ENCODE measurements at places on chromosomes 5 and 9.

DNA sequence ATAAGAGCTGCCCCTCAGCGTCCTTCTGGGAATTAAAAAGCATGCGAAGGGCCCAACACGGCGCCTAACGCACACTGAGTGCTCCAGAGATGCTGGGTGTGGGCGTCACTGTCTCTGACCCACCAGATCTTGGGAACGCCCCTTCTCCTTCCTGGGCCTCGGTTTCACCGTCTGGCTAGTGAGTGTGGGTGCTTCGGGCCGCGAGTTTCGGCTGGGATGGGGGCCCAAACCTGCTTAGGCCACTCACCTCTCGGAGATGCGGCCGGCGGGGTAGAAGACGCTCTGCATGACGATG, 3.7 kb downstream of the PIP5KL1 start:
- no peak for DNase-seq

DNA sequence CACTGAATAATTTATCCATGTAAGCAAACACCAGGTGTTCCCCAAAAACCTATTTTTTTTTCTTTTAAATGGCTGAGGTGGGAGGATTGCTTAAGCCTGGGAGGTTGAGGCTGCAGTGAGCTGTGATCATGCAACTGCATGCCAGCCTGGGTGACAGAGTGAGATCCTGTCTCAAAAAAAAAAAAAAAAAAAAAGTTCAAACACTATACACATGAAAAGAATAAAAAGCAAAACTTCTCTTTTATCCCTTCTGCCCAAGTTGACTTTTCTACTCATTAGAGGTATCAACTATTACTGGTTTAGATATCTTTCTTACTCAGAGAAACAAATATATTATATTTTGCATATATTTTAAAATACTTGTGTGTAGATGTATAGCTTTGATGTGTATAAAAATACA, 17.8 kb downstream of the DCTN4 start:
- DNase-seq: no peak

- DNase-seq: no peak
These were observed 140.7 kb downstream of the MTX3 start for GRCh38 chr5:79850316-79850822.

- no peak for DNase-seq
These were observed 121.6 kb downstream of the TLR4 start for GRCh38 chr9:117825609-117826347.

DNA sequence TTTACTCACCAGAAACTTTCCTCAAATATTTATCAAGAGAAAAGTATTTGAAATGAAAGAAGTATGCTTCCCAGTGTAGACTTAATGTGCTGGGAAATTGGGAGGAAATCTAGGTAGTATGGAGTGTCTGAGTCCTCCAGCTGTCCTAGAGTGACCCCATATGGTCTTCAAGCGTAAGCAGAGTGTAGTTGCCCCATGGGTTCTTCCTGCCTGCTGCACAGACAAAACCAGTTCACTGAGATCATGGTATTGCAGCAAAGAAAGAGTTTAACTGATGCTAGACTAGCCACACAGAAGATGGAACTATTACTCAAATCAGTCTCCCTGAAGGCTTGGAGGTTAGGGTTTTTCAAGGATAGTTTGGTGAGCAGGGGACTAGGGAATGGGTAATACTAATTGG, 114.9 kb upstream of the PRLR start:
- no peak for DNase-seq

GRCh38 chr9:37187713-37188439, 67.5 kb downstream of the ZCCHC7 start:
- DNase-seq: no peak

DNA sequence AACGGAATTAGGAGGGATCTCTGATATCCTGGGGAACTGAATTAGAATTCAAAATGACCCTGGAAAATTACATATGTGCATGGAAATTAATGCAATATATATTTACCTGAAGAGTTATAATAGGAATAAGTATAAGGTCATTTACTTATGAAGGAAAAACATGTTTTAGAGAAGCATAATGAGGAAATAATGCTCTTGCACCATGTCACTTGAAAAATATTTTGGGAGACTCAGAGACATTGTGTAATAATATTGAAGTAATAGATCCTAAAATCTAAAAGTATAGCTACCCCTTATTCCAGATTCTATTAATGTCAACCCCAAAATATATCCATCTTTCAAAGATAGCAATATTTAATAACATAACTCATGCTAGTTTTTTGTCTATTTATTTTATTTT, 28.4 kb downstream of the SPZ1 start:
- DNase-seq: no peak

DNA sequence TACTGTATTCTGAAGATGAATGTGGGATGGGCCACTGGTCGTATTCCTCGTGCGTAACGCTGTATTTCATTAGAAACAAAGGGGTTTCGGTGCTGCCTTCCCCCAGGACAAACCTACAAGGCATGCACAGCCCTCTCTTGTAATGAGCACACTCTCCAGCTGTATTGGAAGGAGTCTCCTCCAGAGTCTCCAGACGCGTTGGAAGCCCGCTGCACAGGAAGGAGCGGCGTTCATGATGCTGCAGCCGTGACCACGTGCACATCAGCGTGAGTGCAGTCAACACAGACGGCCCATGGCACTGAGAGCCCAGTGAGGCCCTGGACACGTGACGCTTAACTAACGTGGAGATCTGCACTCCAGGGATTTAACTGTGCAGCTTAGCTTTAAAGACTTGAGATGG, 209.0 kb upstream of the IRX1 start:
- no peak for DNase-seq

DNA sequence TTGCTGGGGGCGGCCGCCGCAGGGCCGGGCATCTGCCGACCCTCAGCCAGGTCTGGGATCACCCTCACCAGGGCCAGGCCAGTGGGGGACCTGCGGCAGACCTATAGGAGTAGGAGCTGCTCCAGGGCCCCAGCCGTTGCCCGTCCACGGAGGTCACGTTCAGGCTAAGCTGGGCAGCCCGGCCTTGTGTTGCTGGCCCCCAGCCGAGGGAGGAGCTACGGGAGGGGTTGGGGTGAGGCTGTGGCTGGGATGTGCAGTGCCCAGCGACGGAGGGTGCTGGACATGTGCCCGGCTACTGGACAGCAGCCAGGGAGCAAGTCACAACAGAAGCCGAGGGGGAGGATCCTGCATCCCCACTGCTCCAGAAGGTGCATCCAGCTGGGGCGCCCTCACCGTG, 39.6 kb upstream of the SLC6A19 start:
- peak; percentile 79 for DNase-seq

DNA sequence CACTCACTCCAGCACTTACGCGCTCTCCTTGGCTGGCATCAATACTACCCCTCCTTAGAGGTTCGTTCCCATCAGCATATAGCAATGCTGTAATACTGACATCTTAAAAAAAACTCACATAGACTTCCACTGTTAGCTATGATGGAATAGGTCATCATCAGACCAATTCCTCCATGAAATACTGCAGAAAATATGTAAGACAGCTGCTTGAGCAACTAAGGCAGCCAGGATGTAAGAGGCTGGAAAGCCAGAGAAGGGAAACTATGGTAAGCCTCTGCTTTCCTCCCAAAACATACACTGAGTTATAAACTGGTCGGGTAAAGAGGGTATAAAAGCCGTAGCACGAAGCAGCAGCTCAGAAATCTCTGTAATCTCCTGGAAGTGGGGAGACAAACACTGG, 33.5 kb downstream of the AUH start:
- DNase-seq: no peak

- DNase-seq: no peak
These were observed 128.6 kb upstream of the GRHPR start for GRCh38 chr9:37293664-37294524.
